ENCODE measurements at places on chromosomes 7 and 10.

GRCh38 chr7:151853896-151854719, 22.8 kb downstream of the PRKAG2 start:
- DNase-seq = no peak

DNA sequence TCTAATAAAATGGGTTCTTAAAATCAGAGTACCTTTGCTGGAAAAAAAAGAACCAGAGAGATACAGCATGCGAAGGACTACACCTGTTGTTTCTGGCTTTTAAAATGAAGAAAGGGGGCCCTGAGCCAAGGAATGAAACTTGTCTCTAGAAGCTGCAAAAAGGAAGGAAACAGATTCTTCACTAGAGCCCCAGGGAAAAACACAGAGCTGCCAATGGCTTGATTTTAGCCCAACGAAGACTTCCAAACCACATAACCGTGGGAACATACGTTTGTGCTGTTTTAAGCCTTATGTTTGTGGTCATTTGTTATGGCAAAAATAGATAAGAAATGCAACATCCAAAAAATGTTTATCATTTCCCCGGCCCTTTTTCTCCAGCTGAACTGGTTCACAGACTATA, 780.0 kb downstream of the SORCS1 start:
- no peak for DNase-seq

DNA sequence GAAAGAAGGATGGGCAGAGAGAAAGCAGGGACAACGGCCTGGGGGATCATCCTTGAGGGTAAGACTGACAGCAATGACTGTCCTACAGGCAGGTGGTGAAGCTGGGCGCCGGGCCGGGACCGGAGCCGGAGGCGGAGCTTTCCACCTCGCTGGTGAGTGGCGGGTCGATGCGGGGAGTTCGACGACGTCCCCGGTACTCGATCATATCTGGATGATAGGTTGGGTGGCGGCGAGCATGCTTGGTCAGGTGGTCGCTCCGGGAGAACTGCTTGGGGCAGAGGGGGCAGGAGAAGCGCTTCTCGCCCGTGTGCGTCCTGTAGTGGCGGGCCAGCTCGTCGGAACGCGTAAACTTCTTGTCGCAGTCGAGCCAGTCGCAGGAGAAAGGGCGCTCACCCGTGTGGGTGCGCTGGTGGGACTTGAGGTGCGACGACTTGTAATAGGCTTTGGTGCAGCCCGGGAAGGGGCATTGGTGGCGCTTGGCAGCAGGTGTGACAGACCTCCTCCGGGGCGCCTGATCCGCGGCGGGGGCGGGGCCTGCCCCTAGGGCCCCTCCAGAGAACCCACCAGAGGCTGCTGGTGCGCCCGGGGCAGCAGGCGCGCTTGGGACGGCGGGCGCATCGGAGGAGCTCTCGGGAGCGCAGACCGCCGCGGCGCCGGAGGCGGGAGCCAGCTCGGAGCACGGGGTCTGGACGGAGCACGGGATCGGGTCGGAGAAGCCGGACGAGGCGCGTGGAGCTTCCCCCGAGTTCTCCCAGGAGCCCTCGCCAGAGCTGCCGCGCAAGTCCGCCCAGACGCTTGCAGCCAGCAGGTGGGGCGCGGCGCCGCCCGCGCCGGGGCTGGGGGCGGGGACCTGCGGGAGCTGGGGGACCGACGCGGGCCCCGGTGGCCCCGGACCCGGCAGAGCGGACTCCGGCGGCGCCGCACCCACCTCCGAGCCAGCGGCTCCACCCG, 752 bp downstream of the KLF14 start:
- peak; percentile 32 for DNase-seq

DNA sequence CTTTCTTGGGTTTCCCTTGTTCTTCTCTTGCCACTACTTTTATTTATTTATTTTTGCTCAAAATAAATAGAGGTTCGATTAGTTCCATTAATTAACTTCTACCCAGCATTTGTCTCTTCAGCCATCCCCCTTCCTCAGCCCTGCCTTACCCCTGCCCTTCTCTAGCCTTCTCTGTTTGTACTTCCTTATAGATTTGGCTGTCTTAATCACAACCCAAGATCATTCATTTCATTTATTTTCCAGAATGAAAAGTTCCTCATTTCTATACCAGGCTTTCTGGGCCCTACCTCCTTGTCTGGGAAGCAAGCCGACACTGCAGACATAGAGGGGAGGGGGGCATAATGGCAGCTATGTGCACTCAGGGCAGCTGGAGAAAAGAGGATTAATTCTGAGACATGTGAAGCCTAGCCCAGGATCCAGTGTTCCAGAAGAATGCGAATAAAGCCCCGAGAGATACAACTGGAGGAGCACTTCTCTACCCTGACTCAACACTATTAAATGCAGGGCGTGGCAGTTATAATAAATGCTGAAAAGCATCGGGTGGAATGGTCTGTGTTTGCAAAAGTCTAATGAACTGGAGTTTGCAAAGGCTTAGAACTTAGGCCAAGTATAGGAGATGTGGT, 6.4 kb upstream of the PDCD4 start:
- DNase-seq = no peak

GRCh38 chr7:3301831-3302618, 973 bp downstream of the SDK1 start:
- no peak for DNase-seq

GRCh38 chr10:58475322-58476277, 37.1 kb upstream of the BICC1 start:
- no peak for DNase-seq

DNA sequence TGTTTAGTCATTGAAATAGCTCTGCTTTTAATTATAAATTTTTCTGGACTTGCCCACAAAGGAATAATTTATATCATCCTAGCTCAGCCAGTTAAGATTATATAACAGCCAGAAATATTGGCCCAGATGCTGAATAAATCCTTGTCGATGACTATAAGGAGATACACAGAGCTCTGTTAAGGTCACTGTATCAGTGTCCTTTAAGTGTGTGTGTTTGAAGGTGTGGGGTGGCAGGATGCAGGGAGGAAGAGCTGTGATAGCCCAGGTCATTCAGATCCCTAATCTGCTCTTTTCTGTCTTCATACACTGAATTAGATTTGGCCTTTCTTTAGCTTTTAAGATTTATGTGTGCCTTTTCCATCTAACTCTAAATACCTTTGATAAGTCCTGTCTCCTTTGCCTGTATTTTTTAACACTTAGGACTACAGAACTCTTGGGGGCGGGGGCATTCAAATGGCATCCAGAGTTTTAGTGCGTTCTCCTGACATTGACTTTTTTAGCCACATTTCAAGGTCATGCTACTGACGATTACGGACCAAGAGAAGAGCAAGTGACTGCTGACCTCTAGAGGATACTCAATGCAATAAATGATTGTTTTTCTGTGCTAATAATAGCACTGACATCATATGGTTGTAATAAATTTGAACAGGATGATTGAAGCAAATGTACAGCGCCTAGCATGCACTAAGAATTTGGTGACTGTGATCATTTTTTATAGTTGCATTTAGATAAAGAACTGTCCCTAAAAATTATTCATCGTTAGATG, 172.3 kb downstream of the CACNB2 start:
- peak; percentile 10 for DNase-seq

DNA sequence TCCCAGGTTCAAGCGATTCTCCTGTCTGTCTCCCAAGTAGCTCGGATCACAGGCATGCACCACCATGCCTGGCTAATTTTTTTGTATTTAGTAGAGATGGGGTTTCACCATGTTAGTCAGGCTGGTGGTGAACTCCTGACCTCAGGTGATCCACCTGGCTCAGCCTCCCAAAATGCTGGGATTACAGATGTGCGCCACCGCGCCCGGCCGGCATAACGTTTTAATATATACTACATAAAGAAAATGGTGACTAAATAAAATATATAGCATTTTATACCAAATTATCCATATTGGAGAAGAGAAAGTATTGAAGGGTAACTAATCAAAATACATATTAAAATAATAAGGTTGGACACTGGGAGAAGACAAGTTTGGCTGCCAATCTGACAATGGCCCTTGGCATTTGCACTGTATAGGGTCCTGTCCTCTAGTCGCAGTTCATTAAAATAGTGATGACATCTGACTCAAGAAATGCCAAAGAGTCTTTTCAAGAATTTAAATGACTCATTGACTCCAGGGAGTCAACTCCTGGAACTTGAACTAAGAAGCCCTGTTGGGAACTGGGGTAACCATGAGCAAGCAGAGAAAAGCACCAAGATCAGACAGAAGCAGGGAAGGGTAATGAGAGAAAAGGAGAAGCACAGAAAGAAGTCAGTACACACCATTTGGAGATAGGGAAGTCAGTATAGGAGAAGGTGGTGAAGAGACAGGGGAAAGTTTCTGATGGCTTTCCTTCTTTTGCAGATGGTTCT, 91.1 kb downstream of the CH25H start:
- DNase-seq = no peak

- DNase-seq = no peak
Measured at GRCh38 chr10:72736176-72736827, 44.4 kb downstream of the MCU start.

DNA sequence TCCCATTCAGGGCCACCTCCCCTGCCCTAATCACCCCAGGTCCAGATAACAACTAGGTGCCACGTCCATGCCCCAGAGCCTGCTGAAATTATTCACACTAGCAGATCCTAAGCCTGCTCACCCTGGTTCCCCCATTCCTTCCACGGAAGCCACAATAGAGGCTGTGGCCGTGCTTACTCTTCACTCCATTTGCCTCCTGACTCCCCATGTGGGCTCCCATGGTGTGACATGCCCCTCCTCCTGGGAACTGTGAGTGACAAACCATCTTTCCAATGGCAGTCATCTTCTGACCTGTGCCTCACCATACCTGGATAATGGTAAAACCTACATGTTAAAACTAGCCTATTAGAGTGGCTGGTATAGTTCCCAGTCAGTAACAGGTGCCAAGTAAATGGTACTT, 216.2 kb upstream of the PRKCQ start:
- DNase-seq = no peak

GRCh38 chr7:17236603-17237002, 61.8 kb upstream of the AHR start:
- no peak for DNase-seq

DNA sequence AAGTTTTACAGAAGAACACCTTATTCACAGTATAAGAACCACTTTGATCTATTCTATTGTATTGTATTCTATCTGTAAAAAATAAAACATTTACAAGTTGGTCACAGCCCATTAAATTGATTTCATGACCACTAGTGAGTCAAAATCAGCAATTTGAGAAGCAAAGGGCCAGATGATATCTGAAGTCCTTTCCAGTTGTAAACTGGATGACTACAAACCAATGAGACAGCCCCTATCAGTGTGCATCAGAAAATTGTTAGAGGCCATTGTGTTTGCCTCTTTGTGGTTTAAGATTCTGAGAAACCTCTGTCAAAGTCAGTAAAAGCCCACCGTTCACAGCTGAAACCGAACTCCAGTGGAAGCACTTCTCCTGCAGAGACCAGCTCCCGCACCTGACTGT, 54.8 kb downstream of the TBXAS1 start:
- no peak for DNase-seq

- no peak for DNase-seq
Measured at GRCh38 chr7:100003711-100004661, 11.4 kb upstream of the ZKSCAN1 start.

GRCh38 chr10:19999431-19999830, 183.2 kb downstream of the PLXDC2 start:
- DNase-seq = no peak

- no peak for DNase-seq
Measured at GRCh38 chr10:128612195-128612594, 486.0 kb upstream of the MKI67 start.

- no peak for DNase-seq
Measured at GRCh38 chr7:35329026-35329425, 75.1 kb upstream of the TBX20 start.

DNA sequence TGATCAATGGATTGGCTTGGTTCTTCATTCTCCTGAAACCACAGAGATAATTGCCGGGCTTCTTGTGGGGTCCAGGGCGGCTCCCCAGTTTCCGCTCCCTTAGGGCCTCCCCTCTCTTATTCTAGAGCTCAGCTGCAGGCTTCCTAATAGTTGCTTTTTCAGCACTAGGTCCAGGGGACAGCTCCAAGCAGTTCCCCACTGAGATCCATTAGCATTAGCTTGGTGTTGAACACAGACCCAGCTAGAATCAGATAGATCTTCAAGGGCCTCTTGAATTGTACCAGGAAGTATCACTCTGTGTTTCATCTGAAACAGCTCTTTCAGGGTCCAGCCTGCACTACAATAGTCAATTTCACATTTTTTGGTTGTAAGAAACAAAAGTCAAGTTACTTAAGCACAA, 238.7 kb downstream of the SEC23IP start:
- no peak for DNase-seq

DNA sequence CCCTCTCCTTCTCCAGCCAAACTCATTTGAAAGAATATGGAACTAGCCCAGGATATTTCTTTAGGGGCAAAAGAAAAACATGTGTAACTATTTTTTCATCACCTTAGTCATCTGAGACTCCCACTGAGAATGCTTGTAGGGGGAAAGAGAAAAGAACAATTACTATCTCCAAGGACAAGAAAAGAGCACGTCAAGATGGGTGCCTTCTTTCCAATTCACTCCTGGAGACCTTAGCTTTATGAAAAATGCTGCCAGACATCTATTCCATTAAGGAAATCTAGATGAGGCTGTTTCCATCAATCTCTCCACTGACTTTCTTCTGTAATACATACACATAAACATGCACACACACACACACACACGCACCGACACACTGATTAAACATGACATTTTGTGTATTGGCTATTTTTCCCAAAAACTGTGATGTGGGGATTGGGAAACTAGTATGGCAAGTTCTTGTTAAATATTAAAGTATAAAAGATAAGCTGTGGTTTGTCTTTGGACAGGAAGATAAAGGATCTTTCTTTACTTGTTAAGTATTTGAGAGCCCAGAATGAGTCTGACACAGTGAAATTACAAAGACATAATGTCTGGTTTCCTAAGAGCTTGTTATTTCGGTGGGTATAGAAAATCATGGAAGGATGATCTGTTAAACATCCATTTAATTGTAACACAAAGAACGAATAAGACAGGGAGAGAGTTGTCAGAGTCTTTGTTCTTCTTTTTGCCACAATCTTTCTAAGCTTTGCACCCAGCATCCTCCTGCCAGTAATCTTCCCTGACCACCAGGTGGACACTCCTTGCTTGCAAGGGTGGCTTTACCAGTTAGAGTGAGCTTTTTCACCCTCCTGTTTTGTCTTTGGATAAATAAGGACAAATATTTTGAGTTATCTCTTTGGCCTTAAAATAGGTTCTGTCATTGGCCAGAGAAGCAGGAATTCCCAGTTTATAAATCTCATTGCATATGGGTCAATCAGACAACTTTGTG, 177.3 kb upstream of the TMEM72 start:
- DNase-seq = no peak

DNA sequence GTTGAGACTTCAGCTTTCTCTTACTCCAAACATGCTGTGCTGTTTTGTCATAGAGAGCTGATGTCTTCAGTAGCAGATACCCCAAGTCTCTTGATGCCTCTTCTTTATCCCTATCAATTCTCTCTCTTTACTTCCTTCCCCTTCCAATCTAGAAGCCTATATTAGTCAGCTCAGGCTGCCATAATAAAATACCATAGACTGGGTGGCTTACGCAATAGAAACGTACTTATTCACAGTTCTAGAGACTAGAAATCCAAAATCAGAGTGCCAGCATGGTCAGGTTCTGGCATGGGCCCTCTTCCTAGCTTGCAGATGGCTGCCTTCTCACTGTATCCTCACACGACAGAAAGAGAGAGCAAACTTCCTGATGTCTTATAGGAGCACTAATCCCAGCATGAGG, 9.0 kb upstream of the GARS1 start:
- DNase-seq = no peak

Data from GM19239 (cell line).